GM19239 (cell line): ENCODE measurements at places on chromosomes 12 and 14.
A peak's percentile ranks its signal among the peaks of the same experiment; 100 is the strongest.

DNA sequence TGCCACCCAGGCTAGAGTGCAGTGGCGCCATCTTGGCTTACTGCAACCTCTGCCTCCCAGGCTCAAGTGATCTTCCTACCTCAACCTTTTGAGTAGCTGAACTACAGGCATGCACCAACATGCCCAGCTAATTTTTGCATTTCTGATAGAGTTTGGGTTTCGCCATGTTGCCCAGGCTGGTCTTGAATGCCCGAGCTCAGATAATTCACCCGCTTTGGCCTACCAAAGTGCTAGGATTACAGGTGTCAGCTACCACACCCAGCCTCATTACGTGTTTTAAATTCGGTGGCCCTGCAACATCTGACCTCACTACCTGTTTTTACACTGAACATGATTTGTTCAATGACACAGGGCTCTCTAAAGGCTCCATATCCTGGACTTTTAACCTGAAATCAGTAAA is 22.9 kb upstream of the RDH16 start:
- DNase-seq: no peak

DNA sequence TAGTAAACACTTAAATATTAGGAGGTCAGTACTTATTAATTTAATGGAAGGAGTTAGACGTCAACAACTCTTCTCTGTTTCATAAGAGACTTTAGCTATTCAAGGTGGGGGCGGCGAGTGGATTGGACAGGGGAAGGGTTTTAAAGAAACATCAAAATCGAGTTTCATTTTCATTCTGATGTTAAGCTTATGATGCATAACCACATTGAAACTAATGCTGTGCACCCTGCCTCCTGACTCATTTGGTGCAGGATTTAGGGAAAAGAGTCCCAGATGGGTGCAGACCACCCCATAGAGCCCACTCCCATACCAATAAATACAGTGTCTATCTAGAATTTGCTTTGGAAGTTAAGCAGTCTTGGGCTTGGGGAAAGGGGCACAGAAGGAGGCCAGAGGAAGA is 7.4 kb downstream of the ZBTB39 start:
- DNase-seq: peak; percentile 68

GRCh38 chr12:71440763-71441748 is 1.5 kb downstream of the LGR5 start:
- DNase-seq: no peak

DNA sequence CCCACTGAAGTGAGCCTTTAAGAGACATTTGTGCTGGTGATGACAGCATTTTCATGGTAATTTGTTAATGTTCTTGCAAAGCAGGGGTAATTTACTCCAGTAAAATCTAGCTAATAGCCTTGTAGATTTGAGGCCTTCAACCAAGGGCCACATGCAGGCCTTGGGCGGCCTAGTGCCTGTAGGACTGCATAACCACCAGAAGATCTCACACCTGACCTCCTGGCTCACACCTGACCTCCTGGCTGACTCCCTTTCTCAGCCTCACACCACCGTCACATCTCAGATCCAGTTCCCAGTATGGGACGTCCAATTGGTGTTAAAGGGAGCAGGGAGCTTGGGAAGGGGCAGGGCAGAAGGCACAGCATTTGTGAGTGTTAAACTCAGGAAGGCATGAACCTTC is 26.9 kb downstream of the C12orf42 start:
- DNase-seq: no peak

GRCh38 chr12:113359133-113359938 is 949 bp downstream of the PLBD2 start:
- no peak for DNase-seq

- peak; percentile 46 for DNase-seq
Observed at GRCh38 chr14:59463787-59464485, 1.2 kb downstream of the GPR135 start.

- no peak for DNase-seq
Observed at GRCh38 chr12:53659571-53659981, 16.3 kb downstream of the ATP5MC2 start.

DNA sequence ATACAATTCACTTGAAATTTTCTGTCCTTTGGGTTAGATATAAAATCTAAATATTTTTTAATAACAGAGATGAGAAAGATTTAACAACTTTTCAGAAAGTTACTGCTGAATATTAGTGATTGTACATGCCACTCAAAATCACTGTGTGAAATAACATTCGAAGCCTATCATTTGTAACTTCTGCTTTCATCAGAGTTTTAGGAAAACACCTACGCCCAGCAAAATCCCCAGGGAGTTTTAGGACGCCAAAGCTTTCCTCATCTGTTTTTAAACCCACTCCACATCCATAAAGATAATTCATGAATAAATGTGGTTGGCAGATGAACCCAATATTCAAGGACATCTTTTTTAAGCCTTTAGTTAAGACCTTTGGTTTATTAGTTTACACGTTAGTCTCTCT is 23.9 kb downstream of the TC2N start:
- DNase-seq: no peak

DNA sequence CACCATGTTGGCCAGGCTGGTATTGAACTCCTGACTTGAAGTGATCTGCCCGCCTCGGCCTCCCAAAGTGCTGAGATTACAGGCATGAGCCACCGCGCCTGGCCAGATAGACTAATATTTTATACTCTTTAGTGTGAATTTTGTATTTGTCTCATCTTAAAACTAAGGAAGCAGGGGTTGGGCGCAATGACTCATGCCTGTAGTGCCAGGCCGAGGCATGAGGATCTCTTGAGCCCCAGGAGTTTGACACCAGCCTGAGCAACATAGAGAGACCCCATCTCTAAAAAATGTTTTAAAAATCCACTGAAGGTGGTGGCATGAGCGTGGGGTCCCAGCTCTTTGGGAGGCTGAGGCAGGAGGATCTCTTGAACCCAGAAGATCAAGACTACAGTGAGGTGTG is 9.0 kb downstream of the DYNC1H1 start:
- DNase-seq: no peak

DNA sequence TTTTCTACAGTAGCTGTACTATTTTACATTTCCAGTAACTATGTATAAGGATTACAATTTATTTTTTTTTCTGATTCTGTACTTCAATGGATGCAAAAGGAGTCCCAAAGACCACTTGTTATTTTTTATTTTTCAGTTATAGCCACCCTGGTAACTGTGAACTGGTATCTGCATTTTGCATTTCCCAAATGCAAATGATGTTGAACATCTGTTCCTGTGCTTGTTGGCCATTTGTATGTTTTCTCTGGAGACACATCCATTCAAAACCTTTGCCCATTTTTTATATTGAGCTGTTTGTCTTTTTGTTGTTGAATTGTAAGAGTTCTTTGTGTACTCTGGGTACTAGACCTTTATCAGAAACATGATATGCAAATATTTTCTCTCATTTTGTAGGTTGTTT is 485.6 kb downstream of the LRIG3 start:
- DNase-seq: no peak

DNA sequence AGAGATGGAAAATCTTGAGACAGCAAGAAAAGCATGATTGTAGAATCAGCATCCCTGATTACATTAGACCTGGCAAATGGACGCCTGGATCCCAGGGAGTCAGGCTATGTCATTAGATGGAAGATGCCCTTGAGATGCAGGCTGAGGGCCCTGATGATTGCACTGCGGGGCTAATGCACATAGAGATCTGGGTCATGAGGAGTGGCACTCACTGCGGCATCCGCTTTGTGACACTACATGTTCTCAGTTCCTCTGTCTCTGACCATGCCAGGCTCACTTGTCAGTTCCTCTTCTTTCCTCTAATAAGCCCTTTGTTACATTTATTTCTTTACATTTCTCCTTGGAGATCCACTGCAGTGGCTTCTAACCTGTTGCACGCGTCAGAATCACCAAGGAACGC is 70.1 kb upstream of the GPATCH2L start:
- DNase-seq: no peak

- no peak for DNase-seq
Observed at GRCh38 chr14:30445011-30445793, 113.8 kb upstream of the G2E3 start.

GRCh38 chr14:91885113-91885712 is 17.9 kb upstream of the TC2N start:
- DNase-seq: no peak

DNA sequence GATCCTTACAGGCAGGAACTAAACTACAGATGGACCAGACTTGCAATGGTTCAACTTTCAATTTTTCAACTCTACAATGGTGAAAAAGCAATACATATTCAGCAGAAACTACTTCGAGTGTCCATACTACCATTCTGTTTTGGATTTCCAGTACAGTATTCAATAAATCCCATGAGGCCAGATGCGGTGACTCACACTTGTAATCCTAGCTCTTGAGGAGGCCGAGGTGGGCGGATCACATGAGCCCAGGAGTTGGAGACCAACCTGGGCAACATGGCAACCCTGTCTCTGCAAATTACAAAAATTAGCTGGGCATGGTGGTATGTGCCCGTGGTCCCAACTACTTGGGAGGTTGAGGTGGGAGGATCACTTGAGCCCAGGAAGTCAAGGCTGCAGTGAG is 336.1 kb downstream of the MED13L start:
- no peak for DNase-seq

DNA sequence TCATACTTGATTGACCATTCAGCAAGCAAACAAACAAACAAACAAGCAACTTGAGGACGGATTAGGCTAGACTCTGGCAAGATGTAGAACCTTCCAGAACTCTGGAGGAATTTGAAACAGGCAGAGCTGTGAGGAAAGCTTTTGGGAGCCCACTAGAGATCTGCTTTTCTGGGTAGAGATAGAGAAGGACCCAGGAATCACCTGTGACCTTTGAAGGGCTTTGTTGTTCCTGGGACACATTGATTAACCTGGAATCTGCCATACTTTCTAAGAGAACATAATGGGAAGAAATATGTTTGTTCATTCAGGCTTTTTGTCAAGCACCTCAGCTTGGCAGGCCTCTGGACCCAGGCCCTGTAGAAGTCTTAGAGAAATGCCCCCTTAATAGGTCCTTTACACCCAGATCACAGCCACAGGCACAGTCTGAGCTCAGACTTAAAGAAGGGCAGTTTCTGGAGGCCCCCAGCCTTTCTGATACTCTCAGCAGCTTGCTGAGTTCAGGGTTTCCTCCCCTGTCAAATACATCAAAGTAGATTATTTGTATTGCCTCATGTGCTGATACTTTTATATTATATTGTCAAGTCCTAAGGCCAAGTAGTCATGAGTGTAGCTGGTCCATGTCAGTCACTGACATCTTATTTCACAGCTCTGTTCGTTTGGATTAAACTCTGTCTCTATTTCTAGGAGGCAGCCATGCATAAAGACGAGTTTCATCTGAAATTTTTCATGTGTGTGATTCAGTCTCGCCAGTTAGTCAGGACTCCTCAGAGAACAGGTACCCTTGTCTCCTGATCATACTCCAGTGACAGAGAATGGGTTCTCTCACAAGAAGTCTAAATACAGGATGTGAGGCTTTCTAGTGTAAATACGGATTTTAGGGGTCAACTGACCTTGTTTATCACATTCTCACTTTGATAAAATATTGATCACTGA is 1.1 kb upstream of the SENP1 start:
- DNase-seq: no peak

DNA sequence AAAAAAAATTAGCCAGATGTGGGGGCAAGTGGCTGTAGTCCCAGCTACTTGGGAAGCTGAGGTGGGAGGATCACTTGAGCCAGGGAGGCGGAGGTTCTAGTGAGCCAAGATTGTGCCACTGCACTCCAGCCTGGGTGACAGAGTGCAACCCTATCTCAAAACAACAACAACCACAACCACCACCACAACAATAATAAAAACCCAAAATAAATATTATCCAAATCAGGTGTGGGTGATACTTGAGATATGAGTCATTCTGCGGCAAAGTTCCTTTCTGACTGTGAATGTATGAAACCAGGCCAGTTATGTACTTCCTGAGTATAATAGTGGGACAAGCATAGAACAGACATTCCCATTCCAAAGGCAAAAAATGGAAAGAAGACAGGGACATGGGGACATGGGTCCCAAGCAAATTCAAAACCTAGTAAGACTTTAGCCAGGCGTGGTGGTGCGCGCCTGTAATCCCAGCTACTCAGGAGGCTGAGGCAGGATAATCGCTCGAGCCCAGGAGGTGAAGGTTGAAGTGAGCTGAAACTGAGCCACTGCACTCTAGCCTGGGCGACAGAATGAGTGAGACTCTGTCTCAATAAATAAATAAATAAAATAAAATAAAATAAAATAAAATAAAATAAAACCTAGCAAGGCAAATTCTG is 9.7 kb upstream of the ERC1 start:
- no peak for DNase-seq

DNA sequence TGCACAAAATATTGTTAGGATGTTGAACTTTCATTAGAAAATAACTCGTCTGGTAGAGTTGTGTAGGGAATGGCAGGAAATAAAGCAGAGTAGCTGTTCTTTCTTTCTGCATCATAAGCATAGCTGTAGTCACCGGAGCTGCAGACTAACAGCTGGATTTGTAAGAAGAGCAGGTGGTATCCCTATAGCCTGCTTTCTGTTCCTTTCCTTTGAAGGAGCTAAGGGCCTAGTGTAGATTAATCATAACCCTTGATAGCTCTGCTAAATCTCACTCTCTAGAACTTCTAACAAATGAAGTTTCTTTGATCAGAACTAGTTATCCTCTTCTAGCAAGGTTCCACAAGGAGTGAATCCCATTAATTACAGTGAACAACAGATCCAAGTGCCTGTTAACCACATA is 3.5 kb downstream of the LMO3 start:
- no peak for DNase-seq

GRCh38 chr14:100651999-100652508 is 64.8 kb upstream of the BEGAIN start:
- no peak for DNase-seq
